ENCODE measurements at places on chromosomes 13 and 19.

GRCh38 chr13:91384896-91385295 lies 13.5 kb upstream of the GPC5 start:
- no peak for DNase-seq

DNA sequence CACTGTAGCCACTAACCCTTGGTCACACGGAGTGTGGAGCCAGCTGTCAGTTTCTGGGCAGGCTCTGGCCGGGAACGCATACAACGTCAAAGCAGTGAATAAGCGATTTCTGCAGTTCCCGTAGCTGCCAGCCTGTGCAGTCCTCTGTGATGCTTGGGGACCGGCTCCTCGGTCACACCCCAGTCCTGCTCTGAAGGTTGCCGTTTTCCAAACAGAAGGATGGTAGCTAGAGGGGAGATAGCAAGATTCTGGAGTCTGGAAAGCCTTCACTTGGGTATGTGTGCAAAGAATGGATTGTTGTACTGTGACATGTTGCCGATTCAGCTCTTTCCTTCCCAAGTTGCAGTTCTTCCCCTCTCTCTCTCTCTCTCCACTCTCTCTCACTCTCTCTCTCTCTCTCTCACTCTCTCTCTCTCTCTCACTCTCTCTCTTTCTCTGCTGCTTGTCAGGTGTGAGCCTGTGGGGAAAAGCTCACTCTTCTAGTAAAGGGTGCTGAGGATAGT lies 38.7 kb upstream of the C1QTNF9 start:
- no peak for DNase-seq

DNA sequence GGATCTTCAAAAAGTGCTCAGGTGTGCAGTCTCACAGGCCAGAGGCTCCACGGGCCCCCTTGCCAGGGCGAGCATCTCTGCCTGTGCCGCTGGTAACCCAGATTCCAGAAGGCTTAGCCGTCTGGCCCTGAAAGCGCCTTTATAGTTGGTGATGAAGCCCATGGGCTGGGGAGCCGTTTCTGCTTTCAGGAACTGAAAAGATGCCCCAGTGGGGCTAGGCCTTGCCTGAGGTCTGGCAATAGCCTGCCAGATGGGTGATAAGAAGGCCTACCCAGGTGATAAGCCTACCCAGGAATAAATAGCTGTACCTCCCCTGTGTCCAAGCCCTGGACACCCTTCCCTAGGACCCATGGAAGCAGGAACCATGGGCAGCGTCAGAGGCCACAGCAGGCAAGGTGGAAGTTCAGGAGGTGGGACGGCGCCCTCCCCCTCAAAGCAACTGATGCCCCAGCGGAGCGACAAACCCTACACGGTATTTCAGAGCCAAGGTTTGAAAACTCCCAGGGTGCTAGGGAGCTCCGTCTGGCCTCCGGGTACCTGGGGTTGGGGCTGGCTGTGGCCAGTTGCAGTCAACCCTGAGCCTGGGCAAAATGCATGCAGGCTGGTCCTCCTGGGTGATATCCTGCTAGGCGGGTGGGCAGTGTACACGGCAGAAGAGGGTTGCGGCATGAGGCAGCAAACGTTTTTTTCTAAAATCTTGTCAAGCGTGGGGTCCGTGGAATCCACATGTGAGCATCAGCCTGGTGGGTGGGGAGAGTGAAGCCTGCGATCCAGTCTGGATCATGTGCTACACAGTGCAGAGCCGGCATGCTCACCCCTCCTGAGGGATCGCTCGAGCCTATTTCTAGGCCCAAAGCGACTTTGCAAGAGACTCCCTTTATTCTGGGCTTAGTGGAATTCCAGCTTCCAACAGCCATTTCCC lies 45.3 kb downstream of the ACTN4 start:
- no peak for DNase-seq

DNA sequence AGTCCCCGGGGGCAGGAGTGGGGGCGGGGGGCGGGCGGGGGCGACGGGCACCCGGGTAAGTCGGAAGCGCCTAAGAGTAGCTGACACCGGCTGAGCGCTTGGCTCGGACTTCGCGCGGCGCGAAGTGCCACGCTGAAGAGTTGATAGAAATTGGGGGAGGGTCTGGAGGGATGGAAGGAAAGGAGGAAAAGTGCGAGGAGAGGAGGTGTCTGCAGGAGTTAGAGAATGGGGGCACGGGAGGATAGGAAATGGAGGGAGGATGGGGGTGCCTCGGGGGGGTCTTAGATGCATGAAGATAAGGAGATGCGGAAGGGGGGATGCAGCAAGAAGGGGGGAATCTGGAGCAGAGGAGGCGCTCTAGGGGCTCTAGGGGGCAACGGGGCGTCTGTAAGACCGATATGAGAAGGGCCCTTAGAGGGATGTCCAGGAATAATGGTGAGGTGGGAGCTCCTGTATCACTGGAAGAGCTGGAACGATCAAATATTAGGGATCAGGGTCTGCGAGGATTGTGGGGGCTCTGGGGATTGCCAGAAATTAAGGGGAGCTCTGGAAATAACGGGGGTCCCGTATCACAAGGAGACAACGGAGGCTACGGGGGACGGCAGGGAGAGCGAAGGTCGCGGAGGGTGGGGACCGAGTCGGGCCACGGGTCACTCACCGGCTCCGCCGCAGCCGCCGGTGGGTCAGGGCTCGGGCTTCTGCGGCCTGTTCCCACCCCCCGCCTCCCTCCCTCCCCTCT lies at the start of gene MYPOP:
TSS of gene MYPOP (minus strand) at position 702 of the 739 bp plus-strand sequence. CDS start 840 bp downstream, outside the sequence.
- DNase-seq: no peak

GRCh38 chr19:55590617-55591016 lies 8.7 kb downstream of the FIZ1 start:
- no peak for DNase-seq

- no peak for DNase-seq
Observed at GRCh38 chr13:29936051-29936813, 85.8 kb upstream of the UBL3 start.

GRCh38 chr13:113057084-113057483 lies 48.5 kb upstream of the F7 start:
- DNase-seq: no peak

GRCh38 chr19:45424191-45425058 lies 708 bp upstream of the ERCC1 start:
- peak; percentile 45 for DNase-seq

DNA sequence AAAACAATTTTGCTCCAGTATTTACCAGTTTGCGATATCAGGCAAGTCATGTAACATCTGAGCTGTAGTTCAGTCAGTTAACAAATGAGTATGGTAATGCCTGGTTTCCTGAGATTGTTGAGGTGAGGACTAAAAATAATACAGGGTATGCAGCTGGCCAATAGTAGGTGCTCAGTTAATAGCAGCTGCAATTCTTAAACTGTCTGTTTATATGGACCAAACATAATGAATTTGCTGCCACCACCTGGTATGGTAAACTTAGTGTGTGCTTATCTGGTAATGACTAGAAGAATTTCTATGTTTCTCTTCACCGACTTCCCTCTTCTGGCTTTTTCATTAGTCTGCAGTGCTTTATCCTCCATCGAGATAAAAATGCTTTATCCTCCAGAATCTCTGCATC lies 9.1 kb downstream of the ZMYM2 start:
- DNase-seq: no peak

GRCh38 chr13:45544520-45544919 lies 71.0 kb downstream of the ERICH6B start:
- DNase-seq: no peak

DNA sequence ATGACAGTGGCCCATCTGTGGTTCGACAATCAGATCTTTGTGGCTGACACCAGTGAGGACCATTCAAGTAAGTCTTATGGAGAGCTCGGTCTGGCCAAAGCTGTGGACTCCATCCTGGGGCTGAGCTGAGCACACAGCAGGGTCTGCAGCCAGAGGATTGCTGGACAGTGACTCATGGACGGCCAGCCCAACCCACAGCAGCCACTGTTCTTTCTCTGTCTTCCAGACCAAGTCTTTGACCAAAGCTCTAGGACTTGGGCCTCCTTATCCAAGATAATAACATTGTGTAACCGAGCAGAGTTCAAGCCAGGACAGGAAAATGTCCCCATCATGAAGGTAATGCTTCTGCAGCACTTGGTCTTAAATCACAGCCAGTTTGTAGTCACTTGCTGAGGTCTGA lies 12.4 kb downstream of the ATP12A start:
- no peak for DNase-seq

DNA sequence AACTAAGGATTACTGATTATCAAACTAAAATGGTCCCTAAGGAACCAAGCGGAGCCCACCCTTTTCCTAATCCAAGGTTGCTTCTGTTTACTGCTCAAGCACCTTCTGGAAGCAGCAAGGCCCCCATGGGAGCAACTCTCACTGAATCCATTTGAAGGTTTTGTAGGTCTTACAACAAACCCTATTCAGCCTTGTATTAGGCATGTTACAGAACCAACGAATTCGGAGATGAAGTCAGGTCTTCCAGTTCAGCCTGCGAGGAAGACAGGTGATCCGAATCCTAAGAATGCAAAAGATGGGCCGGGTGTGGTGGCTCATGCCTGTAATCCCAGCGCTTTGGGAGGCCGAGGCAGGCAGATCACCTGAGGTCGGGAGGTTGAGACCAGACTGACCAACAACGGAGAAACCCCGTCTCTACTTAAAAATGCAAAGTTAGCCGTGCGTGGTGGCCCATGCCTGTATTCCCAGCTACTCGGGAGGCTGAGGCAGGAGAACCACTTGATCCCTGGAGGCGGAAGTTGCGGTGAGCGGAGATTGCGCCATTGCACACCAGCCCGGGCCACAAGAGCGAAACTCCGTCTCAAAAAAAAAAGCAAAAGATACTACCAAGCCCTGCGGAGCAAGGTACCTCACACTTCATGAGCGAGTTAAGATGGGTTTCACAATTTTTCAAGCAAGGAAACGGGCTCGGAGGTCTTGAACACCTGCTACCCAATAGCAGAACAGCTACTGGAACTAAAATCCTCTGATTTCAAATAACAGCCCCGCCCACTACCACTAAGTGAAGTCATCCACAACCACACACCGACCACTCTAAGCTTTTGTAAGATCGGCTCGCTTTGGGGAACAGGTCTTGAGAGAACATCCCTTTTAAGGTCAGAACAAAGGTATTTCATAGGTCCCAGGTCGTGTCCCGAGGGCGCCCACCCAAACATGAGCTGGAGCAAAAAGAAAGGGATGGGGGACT lies 609 bp downstream of the ZAR1L start:
- DNase-seq: no peak

- no peak for DNase-seq
Observed at GRCh38 chr13:40446365-40446764, 220.1 kb downstream of the FOXO1 start.

- DNase-seq: no peak
Observed at GRCh38 chr19:30546332-30546731, 174.1 kb downstream of the ZNF536 start.

- DNase-seq: no peak
Observed at GRCh38 chr13:113040597-113041292, 64.8 kb upstream of the F7 start.

GRCh38 chr19:16234552-16235445 lies 37.1 kb downstream of the AP1M1 start:
- no peak for DNase-seq

DNA sequence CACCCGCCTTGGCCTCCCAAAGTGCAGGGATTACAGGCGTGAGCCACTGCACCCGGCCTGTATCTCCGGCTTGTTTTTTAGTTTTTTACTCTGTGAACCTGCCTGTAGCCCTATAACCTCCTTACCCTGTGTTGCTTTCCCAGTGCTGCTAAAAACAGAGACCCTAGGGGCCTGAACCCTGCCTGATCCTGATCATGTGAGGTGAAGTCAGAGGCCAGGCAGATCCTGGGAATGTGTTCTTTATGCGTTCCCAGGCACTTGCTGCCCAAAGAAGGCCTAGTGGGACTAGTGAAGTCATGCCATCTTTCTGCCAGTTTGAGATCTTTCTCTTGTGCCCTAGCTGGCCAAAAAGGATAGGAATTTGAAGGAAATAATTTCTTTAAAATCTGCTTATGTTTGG lies 4.6 kb downstream of the UBA2 start:
- peak; percentile 10 for DNase-seq

DNA sequence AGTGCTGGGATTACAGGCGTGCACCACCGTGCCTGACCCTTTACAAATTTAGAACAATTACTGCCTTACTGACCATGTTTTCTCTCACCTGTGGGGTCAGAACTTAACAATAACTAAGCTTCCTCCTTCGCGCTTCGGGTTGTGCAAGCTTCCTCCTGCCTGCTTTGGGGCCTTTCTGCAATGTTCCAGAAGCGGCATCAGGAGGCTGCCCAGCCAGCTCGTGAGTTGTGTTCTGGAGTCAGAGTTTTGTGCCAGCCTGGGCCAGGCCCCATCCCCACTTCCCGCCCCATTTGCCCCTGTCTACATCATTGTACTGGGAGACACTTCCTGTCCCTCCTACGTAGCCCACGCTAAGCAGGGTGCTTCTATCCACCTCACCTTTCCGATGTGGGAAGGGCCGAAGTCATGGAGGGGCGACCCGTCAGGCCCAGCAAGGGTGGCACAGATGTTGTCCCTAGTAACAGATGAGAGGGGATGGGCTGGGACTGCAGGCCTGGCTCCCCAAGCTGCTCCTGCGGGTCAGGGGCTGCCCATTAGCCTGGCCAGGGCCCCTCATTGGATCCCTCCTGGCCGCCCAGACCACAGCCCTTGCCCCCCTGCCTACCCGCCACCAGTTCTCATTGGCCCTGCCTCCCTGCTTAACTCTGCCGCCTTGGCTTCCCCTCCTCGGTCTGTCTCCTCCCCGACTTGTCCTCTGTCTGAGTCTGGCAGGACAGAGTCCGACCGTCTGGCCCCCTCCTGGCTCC lies 13.4 kb downstream of the UHRF1 start:
- no peak for DNase-seq

DNA sequence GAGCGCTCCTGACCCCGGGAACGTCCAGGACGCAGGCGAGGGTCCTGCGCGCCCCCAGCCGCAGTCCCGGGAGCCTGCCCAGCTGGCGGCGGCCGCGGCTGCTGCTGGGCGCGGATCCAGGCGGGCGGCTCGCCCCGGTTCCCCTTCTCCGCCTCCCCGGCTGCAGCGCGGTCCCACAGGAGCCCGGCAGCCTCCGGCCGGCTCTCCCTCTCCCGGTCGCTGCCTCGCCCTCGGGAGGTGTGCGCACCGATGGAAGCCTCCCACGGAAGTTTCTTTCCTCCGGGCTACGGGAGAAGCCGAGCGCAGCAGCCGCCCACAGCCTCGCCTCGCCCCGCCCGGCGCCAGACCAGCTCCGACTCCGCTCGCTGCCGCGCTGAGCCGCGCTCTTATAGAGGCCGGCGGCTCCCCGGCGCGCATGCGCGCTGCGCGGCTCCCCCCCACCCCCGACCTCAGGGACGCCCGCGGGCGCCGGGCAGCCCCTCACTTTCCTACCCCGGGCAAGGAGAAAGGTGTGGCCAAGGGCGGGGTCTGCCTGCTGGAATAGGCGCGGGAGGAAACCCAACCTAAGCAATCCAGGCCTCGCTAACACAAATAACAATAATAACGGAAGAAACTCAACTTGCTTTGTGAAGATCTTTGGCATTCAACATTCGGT lies at the start of gene SHISA2:
TSS of gene SHISA2 (minus strand) at position 360 of the 655 bp plus-strand sequence. CDS start 1,041 bp downstream, outside the sequence.
- DNase-seq: peak; percentile 69

GRCh38 chr19:4493929-4494690 lies 22.0 kb downstream of the HDGFL2 start:
- no peak for DNase-seq

- DNase-seq: no peak
Observed at GRCh38 chr19:31470229-31470939, 121.1 kb upstream of the TSHZ3 start.

GRCh38 chr19:17264641-17264979 lies at the start of gene USHBP1:
Gene USHBP1 (minus strand): TSS chr19:17264745. CDS start chr19:17264299, 446 bp downstream.
- no peak for DNase-seq
